Keratinocyte (primary cell): ENCODE measurements at places on chromosomes 5 and 9. TPM values are rescaled to one million over a fixed set of nuclear protein-coding genes. Genes with fewer than 3 reads are reported as not detected.
A peak's percentile ranks its signal among the peaks of the same experiment; 100 is the strongest.

Gene SLC24A2
- polyA plus RNA-seq, result under 0.01 to 0.01 TPM in 2 of 3 replicates, not detected in the other

Gene NPDC1
- polyA plus RNA-seq, result 9.8 to 23.8 TPM (median 10.6 TPM) in 3 replicates

GRCh38 chr9:72360324-72360723 is 4.7 kb downstream of the ZFAND5 start:
- no peak for DNase-seq
- no peaks in the 10 kb centered on the region for H3K27me3 ChIP-seq
- H3K27ac ChIP-seq, result no peak overlapping the region
- peaks cover 25% of the 10 kb centered on the region for H3K36me3 ChIP-seq

Gene SEMA4D
- polyA plus RNA-seq, result 0.19 to 0.87 TPM (median 0.43 TPM) in 3 replicates

DNA sequence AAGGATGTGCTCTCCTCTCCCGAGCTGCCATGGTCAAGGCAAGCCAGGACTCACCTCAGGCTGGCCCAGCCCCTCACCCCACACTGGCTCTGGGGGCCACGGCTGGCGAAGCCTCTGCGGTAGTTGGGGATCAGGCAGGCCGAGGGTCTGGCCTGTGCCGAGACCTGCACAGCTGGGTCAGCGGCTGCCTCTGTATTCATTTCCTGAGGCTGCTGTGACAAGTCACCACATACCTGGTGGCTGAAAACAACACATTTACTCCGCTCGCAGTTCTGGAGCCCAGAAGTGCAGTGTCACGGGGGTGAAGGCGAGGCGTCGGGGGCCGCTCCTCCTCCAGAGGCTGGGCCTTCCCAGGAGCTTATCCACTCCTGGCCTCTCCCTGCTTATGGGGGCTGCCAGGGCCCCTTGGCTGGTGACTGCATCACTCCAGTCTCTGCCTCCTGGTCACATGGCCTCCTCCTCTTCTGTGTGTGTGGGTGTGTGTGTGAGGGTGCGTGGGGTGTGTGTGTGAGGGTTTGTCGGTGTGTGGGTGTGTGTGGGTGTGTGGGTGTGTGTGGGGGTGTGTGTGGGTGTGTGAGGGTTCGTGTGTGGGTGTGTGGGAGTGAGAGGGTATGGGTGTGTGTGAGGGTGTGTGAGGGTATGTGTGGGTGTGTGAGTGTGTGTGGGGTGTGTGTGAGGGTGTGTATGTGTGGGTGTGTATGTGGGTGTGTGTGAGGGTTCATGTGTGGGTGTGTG is 3.2 kb upstream of the SCGB3A1 start:
- H3K4me1 ChIP-seq, result no peaks in the 10 kb centered on the region
- no peak overlapping the region for H3K4me3 ChIP-seq
- H3K27me3 ChIP-seq, result peaks cover 40% of the 10 kb centered on the region
- DNase-seq, result no peak
- H3K36me3 ChIP-seq, result no peaks in the 10 kb centered on the region

DNA sequence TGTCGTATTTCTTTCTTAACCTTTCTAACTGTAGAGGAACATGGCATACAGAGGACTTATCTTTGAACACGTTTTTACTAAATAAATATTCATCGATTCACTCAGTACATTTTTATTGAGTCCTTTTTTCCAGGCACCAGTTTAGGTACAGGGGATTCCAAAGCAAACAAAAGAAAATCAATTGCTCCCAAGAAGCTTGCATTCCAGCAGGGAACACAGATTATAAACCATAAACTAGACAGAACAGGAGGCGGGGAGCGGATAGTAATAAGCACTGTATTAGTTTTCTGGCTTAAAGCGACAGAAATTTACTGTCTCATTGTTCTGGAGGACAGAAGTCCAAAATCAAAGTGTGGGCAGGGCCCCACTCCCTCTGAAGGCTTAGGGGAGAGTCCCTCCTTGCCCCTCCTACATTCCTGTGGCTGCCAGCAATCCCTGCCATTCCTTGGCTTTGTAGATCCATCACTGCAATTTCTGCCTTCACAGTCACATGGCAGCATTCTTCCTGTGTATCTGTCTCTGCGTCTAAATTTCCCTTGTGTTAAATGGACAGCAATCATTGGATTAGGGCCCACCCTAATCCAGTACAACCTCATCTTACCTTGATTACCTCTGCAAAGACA is 115.5 kb downstream of the COL23A1 start:
- no peaks in the 10 kb centered on the region for H3K4me1 ChIP-seq
- no peak overlapping the region for H3K27ac ChIP-seq
- no peak for DNase-seq
- no peaks in the 10 kb centered on the region for H3K27me3 ChIP-seq
- H3K36me3 ChIP-seq, result no peaks in the 10 kb centered on the region

GRCh38 chr5:83568186-83568585 is 96.6 kb downstream of the VCAN start:
- no peak overlapping the region for H3K27ac ChIP-seq
- no peaks in the 10 kb centered on the region for H3K27me3 ChIP-seq
- no peak overlapping the region for H3K4me3 ChIP-seq
- DNase-seq, result no peak

DNA sequence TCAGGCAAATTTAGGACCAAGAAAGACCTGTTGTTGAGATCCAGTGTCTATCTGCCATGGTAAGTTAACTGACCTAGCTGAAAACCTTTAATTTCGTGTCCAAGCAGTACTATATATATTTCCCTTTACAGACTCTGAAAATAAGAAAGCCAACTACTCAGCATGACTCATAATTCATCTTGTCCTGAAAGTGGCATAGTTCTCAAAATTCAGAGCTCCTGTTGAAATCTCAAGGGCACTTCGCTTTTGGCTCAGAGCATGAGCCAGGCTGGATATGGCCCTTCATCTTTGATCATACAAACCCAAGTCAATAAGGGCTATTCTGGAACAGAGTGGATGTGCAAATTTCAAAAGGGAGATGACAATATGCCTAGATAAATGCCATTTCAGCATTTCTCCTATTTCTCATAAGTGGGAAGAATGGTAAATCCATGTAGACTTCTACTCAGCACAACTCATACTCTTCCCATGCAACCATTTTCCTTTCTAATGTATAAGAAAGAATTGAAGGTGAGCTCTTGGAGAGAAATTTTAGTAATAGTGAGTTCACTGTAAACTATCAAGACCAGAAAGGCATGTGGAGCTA is 567.9 kb upstream of the DAB2 start:
- H3K27me3 ChIP-seq, result no peaks in the 10 kb centered on the region
- no peaks in the 10 kb centered on the region for H3K36me3 ChIP-seq
- no peak overlapping the region for H3K4me3 ChIP-seq

Gene ENTREP1
- polyA plus RNA-seq, result 0.49 to 0.52 TPM (median 0.52 TPM) in 3 replicates

DNA sequence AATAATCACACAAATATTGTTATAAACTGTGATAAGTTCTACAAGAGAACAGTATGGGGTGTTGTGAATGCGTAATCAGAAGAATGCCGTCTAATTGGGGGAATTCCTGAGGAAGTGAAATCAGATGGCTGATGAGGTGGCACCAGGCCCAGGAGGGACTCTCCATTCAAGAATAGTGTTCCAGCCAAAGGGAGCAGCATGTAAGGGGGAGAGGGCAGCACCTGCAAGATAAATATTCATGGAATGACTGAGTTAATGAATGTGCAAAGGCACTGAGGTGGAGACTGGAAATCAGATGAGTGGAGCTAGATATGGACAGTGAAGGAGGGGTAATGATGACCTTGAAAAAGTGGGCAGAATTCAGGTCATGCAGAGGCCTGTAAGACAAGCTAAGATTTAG is 250.6 kb downstream of the ARRDC3 start:
- H3K4me1 ChIP-seq, result peaks cover 26% of the 10 kb centered on the region
- H3K27ac ChIP-seq, result no peak overlapping the region
- no peak for DNase-seq
- no peak overlapping the region for H3K4me3 ChIP-seq

- no peaks in the 10 kb centered on the region for H3K36me3 ChIP-seq
- no peaks in the 10 kb centered on the region for H3K4me1 ChIP-seq
- no peaks in the 10 kb centered on the region for H3K27me3 ChIP-seq
- DNase-seq, result no peak
Measured at GRCh38 chr9:81574405-81574804, 114.9 kb downstream of the TLE1 start.

DNA sequence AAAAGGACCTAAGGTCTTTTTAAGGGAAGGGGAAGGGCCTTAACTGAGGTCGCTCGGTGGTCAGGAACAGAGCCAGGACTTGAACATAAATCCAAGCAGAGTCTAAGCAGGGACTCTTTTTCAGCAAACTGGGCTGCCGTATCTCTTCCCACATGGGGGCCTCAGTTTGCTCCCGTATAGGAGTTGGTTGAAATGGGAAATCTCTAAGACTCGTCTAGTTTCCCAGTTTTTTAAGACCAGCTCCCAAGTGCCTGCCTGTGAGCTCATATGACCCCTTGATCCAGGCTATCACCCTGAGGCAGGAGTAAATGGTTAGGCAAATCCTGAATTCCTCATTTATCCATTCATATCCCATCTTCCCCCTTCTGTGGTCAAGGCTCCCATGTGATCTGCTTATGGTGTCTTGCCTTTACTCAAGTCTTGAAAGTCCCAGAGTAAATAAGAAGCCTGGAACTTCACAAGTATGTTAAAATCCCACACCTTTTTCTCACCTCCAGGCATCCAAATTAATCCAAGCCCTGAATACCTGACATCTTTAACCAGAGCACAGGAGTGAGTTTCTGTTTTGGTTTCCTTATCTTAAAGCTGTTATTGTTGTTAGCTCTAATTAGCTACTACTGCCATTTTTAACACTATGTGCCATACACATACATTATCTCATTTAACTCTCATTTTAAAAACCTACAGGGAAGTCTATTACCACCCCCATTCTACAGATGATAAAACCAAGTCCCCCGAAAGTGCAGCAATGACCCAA is 3.0 kb downstream of the ARSI start:
- no peaks in the 10 kb centered on the region for H3K36me3 ChIP-seq
- no peak overlapping the region for H3K4me3 ChIP-seq
- no peaks in the 10 kb centered on the region for H3K27me3 ChIP-seq

Gene GFI1B
- polyA plus RNA-seq, result not detected in 3 replicates

GRCh38 chr5:123007754-123008153 is 28.8 kb downstream of the PPIC start:
- DNase-seq, result no peak
- H3K27ac ChIP-seq, result no peak overlapping the region
- H3K4me3 ChIP-seq, result no peak overlapping the region
- H3K27me3 ChIP-seq, result no peaks in the 10 kb centered on the region

DNA sequence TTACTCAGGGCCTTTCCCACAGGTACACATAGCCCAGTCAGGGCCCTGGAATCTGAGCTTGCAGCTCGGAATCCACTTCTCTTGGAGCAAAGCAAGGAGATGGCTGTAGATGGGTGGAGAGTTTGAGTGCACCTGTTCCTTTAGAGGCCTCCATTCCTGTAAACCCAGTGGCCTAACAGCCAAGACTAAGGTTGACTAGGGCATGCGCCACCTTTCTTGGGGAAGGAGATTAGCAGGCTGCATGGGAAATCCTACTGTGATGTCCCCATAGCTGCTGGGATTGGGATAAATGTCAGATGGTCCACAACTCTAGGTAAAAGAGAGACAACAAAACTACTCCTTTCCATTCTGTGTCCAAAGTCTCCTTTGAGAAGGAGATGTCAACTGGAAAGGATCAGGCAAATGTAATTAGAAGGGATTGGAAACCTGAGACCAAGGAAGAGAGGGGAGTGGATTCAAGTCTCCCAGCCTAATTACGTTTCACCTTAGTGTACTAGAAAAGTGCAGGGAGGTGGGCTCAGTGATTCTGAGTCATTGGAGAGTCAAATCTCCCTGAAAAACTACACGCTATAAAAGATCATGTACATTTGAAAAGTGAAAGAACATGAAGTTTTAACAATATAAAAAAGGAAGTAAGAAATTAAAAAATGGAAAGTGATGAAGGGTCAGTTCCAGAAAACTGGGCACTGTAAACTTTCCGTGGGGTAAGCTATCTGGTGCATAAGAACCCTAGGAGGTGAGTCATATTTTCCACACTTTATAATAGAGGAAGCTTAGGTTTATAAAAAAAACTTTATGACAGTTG is 104.2 kb downstream of the SEC61B start:
- no peaks in the 10 kb centered on the region for H3K4me1 ChIP-seq
- no peaks in the 10 kb centered on the region for H3K27me3 ChIP-seq
- DNase-seq, result no peak

- H3K4me1 ChIP-seq, result no peaks in the 10 kb centered on the region
- H3K4me3 ChIP-seq, result no peak overlapping the region
- DNase-seq, result no peak
Measured at GRCh38 chr9:92494856-92495255, 12.6 kb upstream of the ASPN start.

- peaks cover 9% of the 10 kb centered on the region for H3K36me3 ChIP-seq
- H3K4me3 ChIP-seq, result no peak overlapping the region
- no peak for DNase-seq
- H3K27ac ChIP-seq, result no peak overlapping the region
Measured at GRCh38 chr5:157817387-157817702, 41.6 kb downstream of the CLINT1 start.

GRCh38 chr9:74322661-74323314 is 174.3 kb upstream of the RORB start:
- no peak overlapping the region for H3K4me3 ChIP-seq
- H3K4me1 ChIP-seq, result no peaks in the 10 kb centered on the region
- no peaks in the 10 kb centered on the region for H3K36me3 ChIP-seq
- no peak overlapping the region for H3K27ac ChIP-seq
- H3K27me3 ChIP-seq, result no peaks in the 10 kb centered on the region

GRCh38 chr5:58455066-58455465 is 4.8 kb downstream of the PLK2 start:
- peaks cover 52% of the 10 kb centered on the region for H3K4me1 ChIP-seq
- DNase-seq, result no peak
- peak overlapping the region; percentile 100 for H3K4me3 ChIP-seq
- H3K27me3 ChIP-seq, result no peaks in the 10 kb centered on the region

- no peaks in the 10 kb centered on the region for H3K36me3 ChIP-seq
- H3K27ac ChIP-seq, result no peak overlapping the region
- no peaks in the 10 kb centered on the region for H3K27me3 ChIP-seq
- DNase-seq, result no peak
- H3K4me3 ChIP-seq, result no peak overlapping the region
Measured at GRCh38 chr5:59125011-59125961, 542.4 kb downstream of the RAB3C start.

Gene AOPEP
- polyA plus RNA-seq, result 25.2 to 30.1 TPM (median 27.0 TPM) in 3 replicates

Gene TLX3
- not detected in 3 replicates for polyA plus RNA-seq

- H3K27me3 ChIP-seq, result no peaks in the 10 kb centered on the region
- peak overlapping the region; percentile 72 for H3K4me3 ChIP-seq
- H3K4me1 ChIP-seq, result peaks cover 4% of the 10 kb centered on the region
- DNase-seq, result no peak
- H3K36me3 ChIP-seq, result peaks cover 2% of the 10 kb centered on the region
Measured at GRCh38 chr5:157730900-157731271, 334 bp upstream of the THG1L start.

- no peaks in the 10 kb centered on the region for H3K27me3 ChIP-seq
- no peak overlapping the region for H3K27ac ChIP-seq
- DNase-seq, result no peak
Measured at GRCh38 chr9:76271755-76272154, 122.5 kb downstream of the RFK start.

DNA sequence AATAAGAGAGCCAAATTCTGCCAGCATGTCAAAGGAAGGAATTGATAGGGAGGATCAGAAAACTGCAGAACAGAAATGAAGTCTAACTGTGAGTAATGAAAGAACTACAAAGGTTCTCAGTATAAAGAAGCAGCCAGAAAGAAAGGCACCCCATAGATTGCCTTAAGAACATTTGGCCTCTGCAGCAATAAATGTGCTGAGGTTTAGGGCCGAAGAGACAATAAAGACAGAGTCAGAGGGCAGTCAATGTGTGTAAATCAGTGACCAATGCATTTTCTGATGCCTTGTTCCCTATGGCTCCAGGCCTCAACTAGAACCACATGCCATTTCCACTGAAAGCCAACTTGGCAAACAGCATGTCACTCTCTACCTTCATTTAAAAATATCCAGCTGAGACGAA is 281.0 kb downstream of the HINT1 start:
- H3K27me3 ChIP-seq, result peaks cover 9% of the 10 kb centered on the region
- no peak overlapping the region for H3K27ac ChIP-seq
- DNase-seq, result no peak
- H3K4me3 ChIP-seq, result no peak overlapping the region

GRCh38 chr5:96664669-96665068 is 2.5 kb downstream of the CAST start:
- peaks cover 33% of the 10 kb centered on the region for H3K4me1 ChIP-seq
- no peak for DNase-seq
